ENCODE measurements at places on chromosomes 12 and 14.
A peak's percentile ranks its signal among the peaks of the same experiment; 100 is the strongest.

GRCh38 chr12:41188841-41189394 is 798 bp downstream of the PDZRN4 start:
- DNase-seq, result no peak

- no peak for DNase-seq
These were observed 22.5 kb downstream of the SH2B3 start for GRCh38 chr12:111428081-111428727.

DNA sequence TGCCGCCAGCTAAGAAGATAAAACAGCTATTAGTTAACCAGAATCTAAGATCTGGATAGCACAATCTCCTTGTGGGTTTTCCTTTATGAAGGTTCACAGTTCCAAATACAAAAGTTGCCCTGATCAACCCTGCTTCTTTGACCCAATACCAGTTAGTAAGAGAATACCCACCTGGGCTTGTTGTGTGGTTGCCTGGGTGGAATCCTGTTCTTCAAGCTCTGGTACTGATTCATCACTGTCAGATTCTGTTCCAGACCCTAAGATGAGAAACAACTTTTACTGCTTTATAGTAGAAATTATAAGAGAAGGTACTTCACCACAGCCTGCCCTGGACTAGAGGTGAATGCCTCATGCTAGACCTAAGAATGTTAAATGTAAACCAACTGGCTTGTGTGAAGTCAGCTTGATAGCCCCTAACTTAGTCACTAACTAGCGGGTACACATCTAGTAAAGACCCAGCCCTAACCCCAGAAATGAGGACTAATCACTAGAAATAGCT is 10.6 kb downstream of the NACA start:
- DNase-seq, result no peak

DNA sequence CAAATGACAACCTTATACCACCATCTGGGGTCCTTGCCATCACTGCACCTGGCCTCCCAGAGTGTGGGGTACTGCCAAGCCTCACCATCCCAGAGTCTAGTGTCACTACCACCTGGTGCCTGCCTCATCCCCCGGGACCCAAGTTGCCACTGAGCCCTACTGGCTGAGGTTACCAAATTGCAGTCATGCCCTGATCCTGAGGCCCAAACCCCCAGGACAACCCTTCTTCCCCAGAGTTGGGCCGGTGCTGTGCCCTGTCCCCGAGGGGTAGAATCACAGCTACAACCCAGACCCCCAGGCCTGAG is 8.4 kb upstream of the SFSWAP start:
- no peak for DNase-seq

DNA sequence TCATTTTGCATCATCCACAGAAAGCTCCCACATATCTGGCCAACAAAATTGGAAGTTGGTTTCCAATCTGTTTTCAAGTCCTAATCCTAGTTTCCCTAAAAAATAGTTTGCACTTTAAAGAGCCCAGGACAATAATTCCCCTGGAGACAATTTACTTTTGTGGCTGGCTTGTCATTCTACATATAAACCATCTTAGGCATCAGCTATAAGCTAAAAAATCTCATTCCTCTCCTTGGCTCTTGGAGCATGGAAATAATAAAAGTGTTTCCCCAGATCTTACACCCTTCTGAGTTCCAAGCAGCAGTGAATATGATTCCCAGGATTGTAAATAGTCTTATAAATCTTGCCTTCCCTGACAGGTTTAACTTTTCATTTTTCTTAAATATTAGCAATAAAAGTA is 89.1 kb upstream of the NUDT4 start:
- DNase-seq, result no peak

DNA sequence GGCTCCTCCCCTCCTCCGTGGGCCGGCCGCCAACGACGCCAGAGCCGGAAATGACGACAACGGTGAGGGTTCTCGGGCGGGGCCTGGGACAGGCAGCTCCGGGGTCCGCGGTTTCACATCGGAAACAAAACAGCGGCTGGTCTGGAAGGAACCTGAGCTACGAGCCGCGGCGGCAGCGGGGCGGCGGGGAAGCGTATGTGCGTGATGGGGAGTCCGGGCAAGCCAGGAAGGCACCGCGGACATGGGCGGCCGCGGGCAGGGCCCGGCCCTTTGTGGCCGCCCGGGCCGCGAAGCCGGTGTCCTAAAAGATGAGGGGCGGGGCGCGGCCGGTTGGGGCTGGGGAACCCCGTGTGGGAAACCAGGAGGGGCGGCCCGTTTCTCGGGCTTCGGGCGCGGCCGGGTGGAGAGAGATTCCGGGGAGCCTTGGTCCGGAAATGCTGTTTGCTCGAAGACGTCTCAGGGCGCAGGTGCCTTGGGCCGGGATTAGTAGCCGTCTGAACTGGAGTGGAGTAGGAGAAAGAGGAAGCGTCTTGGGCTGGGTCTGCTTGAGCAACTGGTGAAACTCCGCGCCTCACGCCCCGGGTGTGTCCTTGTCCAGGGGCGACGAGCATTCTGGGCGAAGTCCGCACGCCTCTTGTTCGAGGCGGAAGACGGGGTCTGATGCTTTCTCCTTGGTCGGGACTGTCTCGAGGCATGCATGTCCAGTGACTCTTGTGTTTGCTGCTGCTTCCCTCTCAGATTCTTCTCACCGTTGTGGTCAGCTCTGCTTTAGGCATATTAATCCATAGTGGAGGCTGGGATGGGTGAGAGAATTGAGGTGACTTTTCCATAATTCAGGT is at the start of gene PSEN1:
TSS of gene PSEN1 (plus strand) at position 121 of the 839 bp plus-strand sequence. CDS start 11,513 bp downstream, outside the sequence.
- DNase-seq, result peak; percentile 92

DNA sequence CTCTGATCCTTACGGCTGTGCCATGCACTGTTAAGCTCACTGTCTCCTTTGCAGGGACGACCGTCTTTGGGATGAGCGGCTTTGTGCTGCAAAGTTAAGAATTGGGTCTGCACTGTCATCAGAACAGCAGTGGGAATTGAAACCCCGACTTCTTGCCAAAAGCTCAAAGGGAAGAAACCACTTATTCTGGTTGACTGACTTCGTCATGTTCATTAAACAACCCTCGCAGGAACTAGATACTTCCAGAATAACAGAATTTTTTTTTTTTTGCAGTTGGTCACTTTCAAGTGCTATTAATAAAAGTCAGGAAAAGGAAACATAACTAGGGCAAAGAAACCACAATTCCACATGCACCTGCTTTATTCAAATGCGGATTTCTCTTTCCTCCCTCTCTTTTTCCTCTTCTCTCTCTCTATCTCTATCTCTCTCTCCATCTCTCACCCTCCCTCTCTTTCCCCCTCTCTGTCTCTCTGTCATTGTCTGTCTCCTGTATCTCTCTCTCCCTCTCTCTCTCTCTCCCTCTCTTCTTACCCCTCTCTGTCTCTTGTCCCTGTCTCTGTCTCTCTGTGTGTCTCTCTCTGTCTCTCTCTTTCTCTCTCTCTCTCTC is 12.3 kb upstream of the GLT1D1 start:
- DNase-seq, result no peak

GRCh38 chr14:62743560-62743959 is 301.7 kb downstream of the KCNH5 start:
- DNase-seq, result no peak

DNA sequence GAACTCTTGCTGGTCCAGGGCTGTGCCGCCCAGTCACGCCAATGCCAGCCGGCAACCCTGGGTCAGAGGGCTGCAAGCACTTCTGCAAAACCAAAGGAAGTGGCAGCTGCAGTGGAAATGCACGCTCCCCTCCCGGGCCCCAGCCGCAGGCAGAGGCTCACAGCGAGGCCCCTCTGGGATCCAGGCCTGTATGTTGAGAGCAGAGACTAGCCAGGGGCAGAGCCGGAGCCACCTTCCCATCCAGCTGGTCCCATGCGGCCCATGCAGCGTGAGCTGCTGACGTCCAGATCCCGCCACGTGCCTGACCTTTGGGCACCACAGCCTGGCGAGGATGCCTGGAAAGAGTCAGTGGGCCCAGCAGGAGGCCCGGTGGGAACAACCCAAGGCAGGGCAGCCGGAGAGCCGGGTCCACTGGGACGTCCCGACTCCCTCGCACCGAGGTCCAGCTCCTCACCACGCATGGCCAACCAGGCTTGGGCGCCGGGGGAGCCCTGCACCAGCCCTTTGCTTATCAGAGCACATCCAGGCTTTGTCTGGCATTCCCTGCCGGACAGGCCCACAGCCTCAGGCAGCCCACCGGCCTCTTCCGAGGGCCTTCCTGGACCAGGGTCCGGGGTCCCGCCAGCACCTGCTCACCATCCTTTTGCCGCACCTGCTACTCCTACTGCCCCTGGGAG is 4.3 kb downstream of the GPR132 start:
- DNase-seq, result no peak

DNA sequence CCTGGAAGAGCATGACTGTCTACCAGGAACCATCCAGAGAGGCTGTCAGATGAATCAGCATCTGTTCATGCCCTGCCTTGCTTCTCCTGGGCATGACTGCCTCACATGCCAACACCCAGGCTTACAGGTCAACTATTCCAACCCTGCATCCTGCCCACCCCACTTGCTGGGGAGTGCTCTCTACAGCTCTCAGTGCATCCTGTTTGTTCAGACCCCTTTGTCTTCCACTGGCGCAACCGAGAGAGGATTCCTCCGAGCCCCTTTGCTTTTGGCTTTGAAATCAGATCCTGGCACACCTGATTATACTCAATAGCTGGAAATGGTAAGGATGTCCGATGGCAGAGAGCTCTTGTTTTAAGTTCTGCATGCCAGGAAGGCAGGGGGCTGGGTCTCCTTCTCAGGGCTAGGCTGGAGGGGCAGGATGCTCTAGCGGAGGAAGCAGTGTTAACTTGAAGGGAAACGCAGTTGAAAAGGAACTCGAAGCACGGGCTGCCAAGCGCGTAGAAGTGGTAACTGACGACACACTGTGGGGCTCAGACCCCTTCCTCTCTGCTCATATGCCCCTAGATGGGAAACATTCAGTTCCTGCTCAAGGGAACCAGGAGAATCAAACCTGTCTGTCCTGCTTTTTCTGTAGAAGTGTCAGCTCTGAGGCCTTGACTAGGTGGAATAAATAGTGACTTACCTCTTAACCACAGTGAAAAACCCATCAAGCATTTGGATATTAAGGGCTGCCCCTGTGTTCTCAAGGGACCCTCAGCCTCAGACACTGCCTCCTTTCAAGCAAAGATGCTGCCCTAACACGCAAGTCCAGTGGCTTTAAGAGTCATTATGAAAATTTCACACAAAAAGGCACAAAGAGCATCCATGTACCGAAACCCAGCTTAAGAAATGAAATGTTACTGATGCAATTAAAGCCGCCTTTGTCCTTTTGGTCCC is 297.5 kb downstream of the ZFP36L1 start:
- DNase-seq, result no peak

DNA sequence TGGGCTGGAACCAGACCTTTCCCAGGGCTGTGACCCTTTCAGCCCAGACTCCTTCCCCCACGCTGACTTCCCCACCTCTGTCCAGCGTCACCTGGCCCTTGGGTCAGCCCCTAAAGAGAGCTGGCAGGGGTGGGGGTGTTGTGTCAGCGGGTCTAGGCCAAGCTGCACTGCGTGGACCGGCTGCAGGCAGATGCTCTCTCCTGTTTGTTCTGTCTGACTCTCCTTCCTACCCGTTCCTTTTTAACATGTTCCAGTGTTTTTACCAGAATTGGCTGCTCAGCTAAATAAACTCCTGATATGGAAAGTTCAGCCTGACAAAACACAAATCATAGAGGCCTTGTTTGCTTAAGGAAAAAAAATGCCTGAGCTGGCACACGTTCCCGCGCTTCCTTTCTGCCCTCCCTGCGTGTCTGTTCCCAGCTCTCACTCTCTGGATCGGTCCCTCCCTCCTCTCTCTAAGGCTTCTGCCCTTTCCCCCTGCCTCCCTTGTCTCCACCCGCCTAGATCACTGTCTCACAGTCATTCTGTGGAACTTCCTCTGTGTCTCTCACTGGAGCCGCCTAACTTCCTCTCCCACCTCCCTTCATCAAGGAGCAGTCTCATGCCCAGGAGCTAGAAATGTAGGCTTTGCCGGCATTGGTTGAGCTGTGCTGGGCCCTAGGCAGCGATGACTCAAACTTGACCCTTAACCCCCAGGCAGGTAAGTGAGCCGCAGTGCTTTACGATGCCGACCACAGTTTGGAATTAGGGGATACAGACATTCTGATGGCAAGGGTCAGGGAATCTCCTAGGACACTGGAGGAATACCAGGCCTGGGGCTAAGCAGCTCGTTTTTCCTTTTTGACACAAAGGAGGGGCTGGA is 15.5 kb upstream of the MLXIP start:
- DNase-seq, result peak; percentile 86

GRCh38 chr12:125634813-125635212 is 569.6 kb downstream of the AACS start:
- no peak for DNase-seq

- no peak for DNase-seq
These were observed 14.7 kb downstream of the STON2 start for GRCh38 chr14:81385419-81385818.

DNA sequence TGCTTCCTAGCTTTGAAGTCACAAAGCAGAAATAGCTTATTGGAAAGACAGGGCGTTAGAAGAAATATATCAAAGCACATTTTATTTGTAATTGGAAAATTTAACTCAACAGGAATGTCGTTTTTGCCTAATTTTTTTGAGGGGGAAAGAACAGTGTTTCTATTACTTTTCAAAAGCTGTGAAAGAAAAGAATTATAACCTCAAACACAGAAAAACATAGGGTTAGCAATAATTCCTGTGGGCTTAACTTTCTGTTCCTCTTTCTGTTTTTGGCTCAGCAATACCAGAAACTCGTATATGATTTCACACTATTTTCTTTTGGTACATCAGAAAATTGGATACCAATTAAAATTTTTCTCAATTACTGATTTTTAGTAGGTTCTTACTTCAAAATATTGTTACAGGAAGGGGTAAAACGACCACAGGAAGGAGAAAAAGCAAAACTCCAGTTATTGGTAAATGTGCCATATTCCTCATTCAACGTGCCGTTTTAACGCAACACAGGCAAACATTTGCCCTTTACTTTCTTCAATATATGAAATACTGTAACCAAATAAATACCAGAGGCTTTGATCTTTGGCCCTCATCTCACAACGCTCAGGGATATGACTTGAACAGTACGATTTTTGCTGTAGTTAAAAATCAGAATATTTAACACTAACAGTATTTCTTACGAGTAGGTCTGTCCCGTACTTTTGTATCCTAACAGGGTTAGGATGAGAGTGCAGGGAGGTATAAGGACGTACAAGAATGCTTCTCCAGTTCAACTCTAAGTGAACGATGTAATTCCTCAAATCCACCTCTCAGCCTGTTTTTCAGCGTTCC is 1.3 kb upstream of the RNU6-7 start:
- no peak for DNase-seq

GRCh38 chr12:69352904-69353303 is 4.7 kb downstream of the LYZ start:
- DNase-seq, result no peak

- DNase-seq, result no peak
These were observed 76.3 kb upstream of the FLRT2 start for GRCh38 chr14:85453401-85454225.

- no peak for DNase-seq
These were observed 370.6 kb downstream of the KCNH5 start for GRCh38 chr14:62674563-62675237.

- DNase-seq, result peak; percentile 56
These were observed 53.1 kb upstream of the STON2 start for GRCh38 chr14:81453166-81453766.

- DNase-seq, result no peak
These were observed 1.6 kb upstream of the INF2 start for GRCh38 chr14:104687601-104688504.

- no peak for DNase-seq
These were observed 65.1 kb upstream of the GZMB start for GRCh38 chr14:24699052-24699451.

All from fibroblast of skin of scalp (primary cell).